GM04504 (cell line): ENCODE measurements at places on chromosomes 3 and 15.

DNA sequence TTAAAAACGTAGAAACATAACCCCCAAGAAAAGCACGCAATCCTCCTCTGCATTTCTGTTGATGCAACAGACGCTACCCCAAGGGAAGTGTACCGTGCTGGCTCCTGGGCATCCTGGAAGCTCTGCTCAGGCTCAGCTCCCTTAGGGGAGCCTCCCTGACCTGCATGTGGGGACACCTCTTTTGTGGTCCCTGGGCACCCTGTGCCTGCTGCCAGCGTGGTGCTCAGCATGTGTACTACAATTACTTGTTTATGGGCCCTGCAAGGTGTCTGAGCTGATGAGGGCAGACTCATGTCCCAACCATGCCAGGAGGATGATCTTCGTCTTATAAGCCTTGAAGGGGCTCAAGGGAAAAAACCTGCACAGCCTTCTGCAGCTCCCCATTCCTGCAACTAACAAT, 18.3 kb downstream of the EHD4 start:
- DNase-seq: no peak

DNA sequence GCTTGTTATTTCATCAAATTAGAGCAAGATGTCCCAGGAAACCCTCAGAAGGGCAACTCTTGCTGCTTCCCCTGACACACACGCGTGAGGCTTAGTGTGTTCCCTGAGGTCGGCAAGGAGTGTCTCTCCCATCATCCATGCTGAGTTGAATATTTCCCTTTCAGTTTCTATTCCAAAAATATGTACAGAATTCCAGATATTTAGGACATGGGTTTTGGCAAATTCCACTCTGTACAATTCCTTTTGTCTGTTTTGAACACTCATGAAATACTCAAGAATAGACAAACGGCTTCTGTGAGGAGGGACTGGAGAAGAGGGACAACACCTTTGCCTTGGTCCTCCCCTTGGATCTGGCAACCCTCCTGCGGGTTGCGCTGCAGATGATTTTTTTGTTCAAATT, 138.0 kb downstream of the DUT start:
- DNase-seq: no peak

DNA sequence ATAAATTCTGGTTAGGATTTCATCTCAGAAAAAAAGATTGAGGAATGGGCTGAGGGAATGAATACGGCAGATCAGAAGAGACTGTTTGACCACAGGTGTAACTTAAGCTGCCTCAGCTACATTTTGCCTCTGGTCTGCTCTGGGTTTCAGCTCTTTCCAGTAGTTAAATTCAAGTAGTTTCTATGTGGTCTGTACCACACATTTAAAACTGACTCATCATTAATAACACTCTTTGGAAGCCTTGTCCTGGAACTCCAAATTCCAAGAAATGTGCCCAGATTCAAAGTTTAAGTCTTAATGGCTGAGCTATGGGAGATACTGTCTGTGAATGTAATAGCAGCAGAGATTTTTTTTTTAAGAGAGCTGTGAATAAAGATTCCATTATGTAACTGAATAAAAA, 133.1 kb upstream of the IGSF10 start:
- peak; percentile 23 for DNase-seq

GRCh38 chr3:35653347-35653746, 14.0 kb downstream of the ARPP21 start:
- DNase-seq: no peak

GRCh38 chr15:66775127-66776105, 73.4 kb downstream of the SMAD6 start:
- no peak for DNase-seq

DNA sequence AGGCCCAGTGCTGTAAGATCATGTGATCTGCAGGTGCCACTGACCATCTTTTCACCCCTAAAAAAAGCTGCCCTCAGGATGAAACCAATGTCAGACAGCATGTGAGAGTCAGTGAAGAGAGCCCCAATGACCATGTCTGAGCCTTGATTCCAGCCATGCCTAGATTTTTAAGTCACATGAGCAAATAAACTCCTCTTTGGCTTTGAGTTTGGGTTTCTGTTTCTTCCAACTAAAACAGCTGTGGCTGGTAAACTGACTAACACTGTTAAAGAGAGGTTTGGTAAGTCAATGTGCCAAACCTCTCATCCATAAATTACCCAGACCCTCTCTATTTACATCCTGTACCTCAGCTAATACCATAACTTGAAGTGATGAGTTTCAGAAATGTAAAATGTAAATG, 8.3 kb downstream of the MYO5A start:
- no peak for DNase-seq

DNA sequence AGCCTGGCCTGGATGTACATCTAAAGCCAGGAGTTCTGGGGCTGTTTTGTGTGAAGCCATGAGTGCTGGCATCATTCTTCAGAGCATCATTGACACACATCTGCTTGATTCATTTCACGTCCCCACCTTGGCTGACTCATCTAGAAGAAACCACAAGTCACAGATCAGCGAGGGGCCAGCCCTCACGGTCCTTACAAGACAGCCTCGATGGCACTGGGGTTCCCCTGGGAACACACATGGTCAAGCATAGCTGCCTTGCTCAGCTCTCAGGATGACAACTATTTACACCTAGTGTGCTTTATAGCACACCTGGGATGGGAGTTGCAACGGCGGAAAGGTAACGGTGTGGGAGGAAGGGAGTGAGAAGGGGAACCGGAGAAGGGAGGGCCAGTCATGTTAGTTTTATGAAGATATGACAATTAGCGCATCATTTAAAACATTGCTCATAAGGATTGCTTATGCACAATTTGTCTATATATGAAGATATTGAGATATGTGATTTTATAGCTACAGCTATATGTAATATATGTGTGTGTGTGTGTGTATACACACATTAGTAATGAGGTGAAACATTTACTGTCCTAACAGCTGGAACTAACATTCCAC, 227.1 kb downstream of the RPLP1 start:
- no peak for DNase-seq

DNA sequence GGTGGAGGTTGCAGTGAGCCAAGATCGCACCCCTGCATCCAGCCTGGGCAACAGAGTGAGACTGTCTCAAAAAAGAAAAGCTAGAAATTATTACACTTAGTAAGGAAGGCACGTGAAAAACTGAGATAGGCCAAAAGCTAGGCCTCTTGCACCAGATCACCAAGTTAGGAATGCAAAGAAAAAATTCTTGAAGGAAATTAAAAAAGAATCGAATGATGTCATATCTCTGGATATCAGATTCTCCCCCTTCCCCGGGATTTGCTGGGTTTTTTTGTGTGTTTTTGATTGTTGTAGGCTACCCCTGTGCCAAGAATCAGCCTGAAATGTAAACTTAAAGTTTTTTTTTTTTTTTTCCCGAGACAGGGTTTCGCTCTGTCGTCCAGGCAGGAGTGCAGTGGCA, 17.4 kb downstream of the PTPN23 start:
- no peak for DNase-seq

DNA sequence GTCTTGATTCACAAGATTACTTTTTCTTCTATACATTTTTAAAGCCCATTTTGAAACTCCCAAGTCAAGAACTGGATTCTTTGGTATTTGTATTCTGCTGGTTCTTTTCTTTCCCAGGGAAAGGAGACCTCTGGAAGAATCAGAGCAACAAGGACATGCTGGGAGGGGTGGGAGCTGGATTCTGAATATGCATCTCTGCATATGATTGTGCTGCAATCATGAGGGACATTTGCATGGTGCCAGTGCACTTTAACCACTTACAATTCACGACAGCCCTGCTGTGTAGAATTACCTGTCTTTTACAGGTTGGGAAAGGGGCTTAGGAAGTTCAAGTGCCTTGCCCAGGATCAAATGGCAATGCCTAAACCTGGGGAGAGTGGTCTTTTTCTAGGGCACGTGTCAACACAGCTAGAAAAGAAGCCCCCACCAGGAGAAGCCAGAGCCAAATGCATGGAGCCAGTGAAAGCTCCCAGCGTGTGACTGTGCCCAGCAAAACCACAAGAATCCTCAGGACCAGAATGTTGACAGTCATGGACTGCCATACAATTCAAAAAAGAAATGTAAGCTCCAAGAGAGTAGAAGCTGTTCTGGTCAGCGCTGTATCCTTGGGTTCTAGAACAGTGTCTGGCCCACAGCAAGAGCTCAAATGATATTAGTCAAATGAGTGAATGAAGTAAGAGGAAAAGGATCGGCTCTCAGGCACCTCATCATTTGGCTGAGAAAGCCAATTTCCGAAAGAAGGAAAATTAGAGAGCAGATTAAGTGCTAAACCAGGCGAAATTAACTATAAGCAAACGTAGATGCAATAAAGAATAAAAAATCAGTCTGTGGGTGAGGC, 84.5 kb upstream of the MEF2A start:
- DNase-seq: no peak

DNA sequence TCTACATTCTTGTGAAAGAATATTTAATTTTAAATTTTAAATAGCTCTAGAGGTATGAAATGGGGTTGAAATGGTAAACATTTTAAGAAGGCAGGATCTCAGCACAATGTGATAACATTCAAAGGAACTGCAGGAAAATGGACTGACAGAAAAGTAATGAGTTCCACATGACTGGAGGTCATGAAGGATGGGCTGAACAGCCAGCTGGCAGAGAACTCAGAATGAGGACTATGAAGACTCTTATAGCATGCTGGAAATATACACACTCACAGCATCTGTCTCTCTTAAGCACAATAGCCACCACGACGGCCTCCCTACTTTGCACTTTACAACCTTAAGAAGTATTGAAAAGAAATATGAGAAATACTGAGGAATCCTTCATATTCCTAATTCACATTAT, 94.7 kb downstream of the TNIK start:
- no peak for DNase-seq

DNA sequence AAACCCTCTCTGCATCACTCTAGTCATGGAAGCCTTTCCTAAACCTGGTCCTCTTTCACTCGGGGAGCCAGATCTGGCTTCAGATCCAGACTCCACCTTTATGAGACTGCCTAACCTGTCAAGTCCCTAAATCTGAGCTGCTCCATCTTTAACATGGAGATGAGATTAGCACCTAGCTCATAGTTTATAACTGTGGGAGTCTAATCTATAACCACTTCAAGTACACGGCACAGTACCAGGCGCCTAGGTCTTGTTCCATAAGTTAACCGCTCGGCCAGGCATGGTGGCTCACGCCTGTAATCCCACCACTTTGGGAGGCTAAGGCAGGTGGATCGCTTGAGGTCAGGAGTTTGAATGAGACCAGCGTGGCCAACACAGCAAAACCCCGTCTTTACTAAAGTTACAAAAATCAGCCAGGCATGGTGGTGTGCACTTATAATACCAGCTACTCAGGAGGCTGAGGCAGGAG, 30.3 kb downstream of the TPM1 start:
- no peak for DNase-seq

DNA sequence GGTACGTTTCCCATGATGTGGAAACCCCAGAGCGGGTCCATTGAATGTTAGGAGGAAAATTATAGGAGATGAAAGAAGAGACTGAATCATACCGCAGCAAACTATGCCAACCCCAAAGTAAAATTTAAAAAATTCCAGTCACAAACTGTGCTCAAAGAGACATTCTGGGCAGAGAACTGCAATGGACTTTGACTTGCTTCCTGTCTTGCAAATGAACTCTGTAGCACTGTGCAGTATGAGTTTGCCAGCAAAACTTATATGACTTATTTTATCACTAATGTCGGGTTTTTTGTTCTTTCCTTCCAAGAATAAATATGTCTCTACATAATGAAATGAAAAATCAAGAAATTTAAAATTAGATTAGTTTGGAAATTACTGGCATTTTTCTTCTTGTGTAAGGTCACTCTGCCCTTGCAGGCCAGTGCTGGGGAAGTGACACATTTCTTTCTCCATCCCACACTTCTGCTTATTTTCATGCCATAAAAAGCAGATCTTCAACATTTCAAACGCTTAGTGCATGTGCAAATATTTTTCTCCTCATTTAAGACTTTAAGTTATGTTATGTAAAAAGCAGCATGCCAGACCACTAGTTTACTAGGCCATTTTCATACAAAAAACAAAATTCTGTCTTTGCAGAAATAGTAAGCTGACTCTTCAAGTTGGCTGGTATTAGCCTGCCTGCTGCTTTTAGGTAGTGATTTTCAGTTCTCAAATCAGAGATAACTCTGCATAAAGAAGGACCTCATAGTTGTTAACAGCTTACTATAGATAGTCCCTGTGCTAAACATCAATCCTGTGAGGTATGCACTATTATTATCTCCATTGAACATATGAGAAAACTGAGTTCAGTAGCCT, 32.2 kb upstream of the SSR3 start:
- no peak for DNase-seq
